CMK (cell line): ENCODE measurements at places on chromosomes 6 and 20.

DNA sequence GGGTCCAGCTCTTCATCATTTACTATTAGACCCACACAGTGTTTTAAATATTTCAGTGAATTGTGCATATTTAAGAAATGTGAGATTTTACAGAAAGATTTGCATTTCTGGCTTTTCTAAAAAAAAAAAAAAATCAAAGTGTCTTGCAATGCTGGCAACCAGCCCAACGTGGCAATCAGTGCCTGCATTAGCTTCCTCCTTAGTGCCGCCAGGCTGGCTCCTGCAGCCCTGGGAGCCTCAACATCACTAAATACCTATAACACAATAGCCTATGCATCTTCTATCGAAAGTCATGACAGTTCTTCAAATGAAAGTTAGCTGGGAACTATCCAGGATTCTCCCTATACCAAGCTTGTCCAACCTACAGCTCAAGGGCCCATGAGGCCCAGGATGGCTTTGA lies 9.4 kb upstream of the CD93 start:
- DNase-seq, result no peak

GRCh38 chr6:34143884-34144580 lies 1.9 kb downstream of the GRM4 start:
- no peak for DNase-seq

DNA sequence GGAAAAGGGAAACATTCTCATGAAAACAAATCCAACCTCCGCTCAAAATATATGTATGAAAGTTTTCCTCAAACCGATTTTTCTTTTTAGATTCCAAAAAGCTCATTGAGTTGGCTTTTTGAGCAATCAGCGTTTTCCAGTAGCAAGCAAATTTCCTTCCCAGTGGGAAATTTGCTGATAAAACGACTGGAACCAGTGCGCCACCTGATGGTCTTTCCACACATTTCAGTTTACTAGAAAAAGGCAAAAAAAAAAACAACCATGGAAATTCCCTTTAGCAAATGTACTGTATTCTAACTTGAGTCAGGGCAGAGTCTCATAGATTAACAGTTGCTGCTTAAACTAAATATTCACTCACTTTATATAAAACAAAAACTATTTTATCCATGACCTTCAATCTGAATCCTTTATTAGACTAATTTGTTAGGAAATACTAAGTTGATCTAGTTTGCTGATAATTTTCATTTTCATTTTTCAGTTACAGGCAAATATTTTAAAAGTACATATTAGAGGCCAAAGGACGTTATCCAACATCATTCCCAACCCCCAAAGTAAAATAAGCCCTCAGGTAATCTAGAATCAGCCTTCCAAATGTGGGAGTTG lies 271.5 kb downstream of the FOXA2 start:
- DNase-seq, result no peak

DNA sequence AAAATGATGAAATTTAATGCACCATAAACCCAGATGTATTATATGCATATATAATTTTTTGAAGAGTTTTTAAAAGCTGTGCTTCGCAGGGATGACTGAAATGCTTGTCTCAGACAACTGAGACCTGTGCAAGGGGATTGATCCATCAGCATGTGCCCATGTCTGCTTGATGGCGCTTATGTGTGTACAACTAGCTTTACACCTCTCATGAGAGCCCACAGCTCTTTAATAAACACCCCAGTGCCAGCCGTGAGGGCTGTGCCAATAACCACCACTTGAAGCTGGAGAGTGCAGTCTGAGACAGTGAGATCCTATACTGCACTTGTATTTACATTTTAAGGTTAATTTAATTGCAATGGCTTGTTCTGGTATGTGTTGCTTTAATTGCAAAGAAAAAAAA lies 225.5 kb downstream of the BCKDHB start:
- no peak for DNase-seq

DNA sequence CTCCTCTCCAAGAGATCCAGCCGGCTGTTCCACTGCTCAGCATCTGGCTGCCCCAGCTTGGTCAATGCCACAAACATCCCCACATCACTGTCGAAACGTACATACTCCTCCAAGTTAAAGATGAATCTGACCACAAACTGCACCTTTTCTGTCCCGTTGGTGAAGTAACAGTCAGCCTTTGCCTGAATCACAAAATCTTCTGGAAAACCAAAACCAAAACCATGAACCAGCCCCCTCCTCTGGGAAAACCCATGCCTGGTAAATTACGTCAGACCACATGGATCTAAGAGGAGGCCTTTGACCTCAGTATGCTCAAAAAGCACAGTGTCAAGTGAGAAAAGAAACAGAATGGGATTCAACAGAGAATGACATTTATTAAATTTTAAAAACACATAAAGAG lies 1.7 kb downstream of the HLA-DOB start:
- DNase-seq, result no peak

- no peak for DNase-seq
Measured at GRCh38 chr20:35939264-35939663, 15.0 kb downstream of the SCAND1 start.
